ENCODE measurements at places on chromosomes 16 and 17.

DNA sequence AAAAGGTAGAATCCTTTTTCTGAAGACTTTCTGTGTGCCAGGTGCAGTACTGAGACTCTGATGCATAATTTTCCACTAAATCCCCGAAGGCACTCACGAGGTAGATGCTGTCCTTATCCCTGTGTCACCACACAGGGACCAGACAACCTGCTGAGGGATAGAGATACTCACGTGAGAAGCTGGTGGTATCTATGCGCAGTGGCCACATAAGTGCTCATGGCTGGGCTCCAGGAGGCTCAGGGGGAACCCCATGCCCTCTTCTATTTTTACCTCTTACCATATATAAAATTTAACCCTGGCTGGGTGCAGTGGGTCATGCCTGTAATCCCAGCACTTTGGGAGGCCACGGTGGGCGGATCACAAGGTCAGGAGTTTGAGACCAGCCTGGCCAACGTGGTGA lies 38.3 kb downstream of the NT5M start:
- no peak for DNase-seq

DNA sequence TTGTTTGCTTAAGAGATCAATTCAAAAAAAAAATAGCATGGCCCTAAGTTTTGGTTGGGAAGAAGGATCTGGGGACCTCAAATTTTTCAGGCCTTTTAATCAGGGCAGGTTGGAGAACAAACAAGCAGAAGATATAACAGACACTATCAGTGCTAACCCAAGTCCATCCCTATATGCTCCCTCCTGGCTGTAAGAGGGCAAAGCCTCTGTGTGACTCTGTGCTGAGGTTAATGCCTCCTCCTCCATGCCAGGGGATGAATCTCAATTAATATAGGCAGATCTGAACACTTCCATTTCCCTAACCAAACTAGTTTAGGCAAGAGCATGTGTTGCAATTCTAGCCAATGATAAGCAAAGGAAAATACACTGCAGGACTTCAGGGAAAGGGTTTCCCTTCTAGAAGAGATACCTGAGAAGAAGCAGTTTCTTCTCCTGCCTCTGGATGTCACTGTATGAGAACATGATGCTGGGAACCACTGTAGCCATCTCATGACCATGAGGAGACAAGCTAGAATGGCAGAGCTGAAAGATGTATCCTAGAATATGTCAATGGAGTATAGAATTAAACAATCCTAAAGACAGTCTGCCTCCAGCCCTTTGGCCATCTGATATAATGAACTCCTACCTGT lies 76.0 kb downstream of the CHD9NB start:
- DNase-seq = no peak

GRCh38 chr16:86359571-86359970 lies 150.8 kb upstream of the FOXF1 start:
- no peak for DNase-seq

DNA sequence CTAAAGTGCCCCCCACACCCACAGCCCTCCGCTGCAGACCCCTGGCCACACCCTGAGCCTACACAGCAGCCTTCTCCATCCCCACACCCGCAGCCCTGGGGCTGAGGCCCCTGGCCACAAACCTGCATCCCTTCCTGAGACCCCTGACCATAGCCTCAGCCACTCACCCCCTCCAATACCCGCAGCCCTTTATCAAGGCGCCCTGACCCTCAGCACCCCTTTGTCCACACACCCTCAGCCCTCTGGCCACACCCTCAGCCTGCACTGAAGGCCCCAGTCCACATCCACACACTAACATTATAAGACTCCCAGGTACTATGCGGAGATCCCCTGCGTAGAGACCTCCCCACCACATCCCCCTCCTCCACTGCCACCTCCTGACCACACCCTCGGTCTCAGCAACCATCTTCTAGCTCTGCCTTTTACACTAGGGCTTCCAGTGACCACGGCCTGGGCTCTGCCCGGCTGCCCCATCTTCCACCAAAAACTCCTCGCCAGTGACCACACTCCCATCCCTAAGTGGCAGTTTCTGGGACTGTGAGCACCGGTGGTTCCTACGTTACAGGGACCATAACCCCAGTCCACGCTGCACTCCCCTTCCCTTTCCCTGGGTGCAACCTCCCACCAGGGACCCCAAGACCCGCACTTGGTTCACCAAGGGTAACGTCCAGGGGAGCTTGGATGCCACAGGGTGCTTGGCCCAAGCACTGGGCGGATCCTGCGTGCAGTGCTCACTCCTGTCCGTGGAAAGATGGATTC lies 818 bp downstream of the TPPP3 start:
- no peak for DNase-seq

DNA sequence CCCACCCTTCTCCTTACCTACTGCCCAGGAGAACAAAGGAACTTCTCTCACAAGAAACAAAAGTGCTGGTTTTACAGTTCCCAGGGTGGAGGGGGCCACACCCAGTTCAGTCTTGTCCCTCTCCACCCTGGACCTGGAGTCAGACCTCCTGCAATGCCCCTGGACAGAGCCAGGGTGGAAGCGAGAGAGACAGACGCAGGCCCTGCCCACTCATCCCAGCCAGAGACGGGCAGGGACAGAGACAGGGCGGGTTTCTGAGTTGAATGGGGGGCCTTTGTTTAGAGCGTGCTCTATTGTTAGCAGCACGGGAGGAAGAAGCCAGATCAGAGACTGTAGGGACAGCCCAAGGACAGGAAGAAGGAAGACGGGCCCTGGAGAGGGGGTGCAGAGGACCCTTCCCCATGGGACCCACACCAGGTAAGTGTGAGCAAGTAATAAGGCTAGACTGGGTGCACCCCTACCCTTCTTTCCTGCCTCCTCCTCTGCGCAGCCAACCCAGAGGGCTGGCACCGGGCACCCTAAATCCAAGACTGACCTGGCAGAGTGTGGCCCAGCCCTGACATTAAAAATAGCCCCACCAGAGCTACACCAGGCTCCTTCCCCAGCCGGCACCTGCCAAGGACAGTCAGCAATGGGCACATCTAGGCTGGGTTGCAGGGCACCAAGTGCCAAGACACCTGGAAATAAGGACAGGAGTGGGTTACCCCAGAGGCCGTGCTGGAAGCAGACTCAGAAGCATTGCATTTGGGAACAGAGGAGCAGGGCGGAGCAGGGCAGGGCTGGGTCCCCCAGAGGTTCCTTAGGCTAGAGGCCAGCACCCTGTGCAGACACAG lies 10.9 kb downstream of the JUP start:
- no peak for DNase-seq

DNA sequence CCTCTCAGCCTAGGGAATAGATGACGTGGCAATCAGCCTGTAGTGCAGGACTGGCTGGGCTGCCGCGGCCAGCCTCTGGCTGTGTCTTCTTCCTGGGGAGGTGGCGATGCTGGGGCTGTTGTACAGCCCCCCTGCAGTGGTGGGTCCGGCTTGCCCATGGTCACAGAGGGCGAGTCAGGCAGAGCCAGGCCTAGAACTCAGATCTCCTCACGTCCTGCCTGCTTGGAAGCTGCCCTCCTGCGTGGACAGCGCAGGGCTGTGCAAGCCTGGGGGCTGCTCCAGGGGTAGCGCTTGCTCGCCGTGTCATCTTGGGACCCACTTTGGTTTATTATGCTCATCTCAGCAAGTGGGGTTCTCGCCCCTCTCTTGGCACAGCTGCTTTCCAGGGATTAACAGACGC lies 19.3 kb downstream of the NMRAL1 start:
- no peak for DNase-seq

GRCh38 chr17:16398270-16399267 lies 16.8 kb upstream of the TRPV2 start:
- DNase-seq = no peak

DNA sequence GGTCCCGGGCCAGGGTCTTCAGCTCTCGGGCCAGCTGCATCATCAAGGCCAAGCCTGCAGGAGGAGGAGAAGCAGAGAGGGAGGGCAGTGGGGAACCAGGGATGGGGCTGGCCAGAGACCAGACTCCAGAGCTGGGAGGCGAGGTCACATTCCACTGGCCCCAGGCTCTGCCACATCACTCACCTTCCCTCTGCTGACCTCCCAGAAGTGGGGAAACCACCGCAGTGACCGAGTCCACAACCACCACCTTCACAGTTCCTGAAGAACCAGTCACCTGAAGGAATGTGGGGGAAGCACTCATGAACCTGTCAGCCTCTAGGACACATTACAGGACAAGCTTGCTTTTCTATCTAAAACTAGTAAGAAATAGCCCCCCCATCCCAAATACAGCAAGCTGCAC lies 16.4 kb downstream of the RAD51D start:
- DNase-seq = no peak

- no peak for DNase-seq
These were observed 25.4 kb downstream of the ZFP90 start for GRCh38 chr16:68564382-68564985.

Data from testis (tissue), 5 donors.